T-cell (primary cell): ENCODE measurements at places on chromosomes 2 and 18. TPM values are rescaled to one million over a fixed set of nuclear protein-coding genes. Genes with fewer than 3 reads are reported as not detected.
A peak's percentile ranks its signal among the peaks of the same experiment; 100 is the strongest.

The ACADL gene
- not detected for total RNA-seq

The GALNT13 gene
- not detected for total RNA-seq

The L3MBTL4 gene
- 1.6 TPM for total RNA-seq

The AKAIN1 gene
- not detected for total RNA-seq

The PROKR1 gene
- not detected for total RNA-seq

The ZSWIM2 gene
- not detected for total RNA-seq

DNA sequence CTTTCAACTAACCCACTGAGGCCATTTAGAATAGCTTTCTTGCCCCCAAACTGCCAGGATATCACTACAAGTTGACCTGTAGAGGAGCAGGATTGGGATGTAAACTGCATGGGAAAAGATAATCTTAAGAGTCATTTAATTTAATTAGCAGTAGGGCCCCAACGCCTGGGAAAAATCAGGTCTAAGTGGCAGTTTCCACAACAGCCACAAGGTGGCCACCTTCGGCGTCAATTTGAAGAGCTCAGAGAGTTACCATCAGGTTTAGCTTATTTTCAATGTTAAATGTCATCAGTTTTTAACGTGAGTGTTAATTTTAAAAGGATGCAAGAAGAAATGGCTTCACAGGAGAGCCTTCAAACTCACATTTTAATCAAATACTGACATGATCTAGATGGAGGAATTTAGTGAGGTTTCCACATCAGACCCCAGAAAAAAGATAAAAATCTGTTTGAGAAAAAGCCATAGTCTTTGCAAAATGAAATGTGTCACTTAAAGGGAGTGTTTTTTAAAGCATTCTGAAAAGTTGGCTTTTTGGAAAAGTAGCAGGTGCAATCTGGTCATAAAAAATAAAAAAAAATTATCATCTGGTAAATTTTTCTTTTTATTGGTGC, 77.3 kb upstream of the UPP2 start:
- DNase-seq, result peak; percentile 41

GRCh38 chr2:26976237-26976636, 5.8 kb downstream of the MAPRE3 start:
- DNase-seq, result no peak

GRCh38 chr2:96957244-96957643, 29.1 kb downstream of the FAM178B start:
- DNase-seq, result no peak

DNA sequence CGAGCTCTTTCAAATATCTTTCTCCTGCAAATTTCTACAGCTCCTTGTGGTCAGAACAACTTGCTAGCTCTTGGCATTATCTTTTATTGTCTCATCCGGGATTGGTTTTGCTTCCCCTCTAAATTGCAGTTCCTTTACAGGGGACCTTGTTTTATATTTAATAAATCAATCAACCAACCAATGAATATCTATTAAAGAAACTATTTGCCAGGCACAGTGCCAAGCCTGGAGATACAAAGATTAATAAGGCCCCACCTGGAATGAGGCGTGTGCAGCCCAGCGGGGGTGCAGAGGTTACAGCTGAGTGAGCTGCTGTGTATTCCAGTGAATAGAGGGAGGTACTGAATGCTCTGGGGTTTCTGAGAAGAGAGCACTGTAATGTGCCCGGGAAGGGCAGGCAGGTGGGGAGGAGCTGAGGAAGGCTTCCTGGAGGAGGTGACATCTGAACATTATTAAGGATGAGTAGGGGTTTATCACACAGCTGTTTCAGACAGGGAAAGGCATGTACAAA, 51.8 kb downstream of the LIPG start:
- no peak for DNase-seq

- DNase-seq, result no peak
Measured at GRCh38 chr2:171419333-171419732, 14.5 kb downstream of the METTL8 start.

GRCh38 chr18:25639596-25639995, 287.6 kb upstream of the ZNF521 start:
- DNase-seq, result no peak

- DNase-seq, result no peak
Measured at GRCh38 chr2:191240871-191241270, 4.3 kb upstream of the MYO1B start.

DNA sequence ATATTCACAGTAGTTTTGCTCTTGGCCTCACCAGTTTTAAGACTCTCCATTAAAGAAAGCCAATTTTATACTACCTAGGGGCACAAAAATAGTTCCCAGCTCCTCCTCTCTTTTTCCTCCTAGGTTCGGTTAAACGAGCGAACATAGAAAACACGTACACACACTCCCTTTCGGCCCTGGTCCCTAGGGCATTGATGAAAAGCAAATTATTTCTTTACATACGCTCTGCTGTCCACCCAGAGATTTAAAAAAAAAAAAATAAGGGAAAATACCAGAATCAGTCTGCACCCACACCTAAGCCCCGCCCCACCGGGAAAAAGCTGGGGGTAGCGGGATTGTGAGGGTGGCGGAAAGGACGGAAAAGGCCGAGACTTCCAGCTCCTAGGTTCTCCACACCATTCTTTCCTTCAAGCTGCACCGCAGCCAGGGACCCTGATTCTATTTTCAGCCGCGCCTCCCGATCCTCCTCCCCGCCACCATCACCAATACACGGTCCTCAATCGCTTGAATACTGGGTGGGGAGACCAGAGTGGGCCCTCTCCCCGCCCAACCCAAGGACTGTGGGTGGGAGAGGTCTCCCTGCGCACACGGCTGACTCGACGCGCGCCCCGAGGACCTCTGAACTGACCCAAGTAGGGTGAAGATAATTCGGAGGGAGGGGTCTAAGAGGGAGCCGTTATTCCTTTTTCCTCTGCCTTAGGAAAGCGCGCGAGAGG, 769 bp downstream of the ATF2 start:
- DNase-seq, result peak; percentile 3

DNA sequence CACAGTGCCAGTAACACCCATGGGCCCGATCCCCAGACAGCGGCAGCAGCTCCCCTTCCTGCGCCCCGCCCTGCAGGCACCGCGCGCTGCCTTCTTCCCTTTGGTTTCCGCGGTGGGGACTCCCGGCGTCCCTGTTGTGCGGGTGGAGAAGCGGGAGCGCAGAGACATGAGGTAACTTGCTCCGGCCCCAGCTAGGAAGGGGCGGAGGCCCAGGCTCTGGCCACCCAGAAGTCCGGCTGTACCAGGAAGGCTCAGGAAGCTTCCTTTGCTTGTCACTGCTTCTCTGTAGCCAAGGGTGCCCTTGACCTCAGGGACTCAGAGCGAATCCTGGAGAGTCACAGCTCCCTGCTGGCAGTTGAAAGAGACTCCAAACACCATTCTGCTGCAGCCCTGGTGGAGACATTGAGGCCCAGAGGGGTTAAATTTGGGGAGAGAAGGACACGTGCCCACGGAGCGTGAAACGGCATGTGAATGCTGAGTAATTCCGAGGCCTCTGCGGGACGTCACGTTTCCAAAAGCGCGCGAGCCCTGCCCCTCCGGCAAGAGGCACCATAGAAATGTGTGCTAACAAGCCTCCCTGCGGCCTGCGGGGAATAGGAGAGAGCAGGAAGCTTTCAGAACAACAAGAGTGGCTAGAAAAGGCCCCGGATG, 6.7 kb upstream of the ADCY3 start:
- no peak for DNase-seq

DNA sequence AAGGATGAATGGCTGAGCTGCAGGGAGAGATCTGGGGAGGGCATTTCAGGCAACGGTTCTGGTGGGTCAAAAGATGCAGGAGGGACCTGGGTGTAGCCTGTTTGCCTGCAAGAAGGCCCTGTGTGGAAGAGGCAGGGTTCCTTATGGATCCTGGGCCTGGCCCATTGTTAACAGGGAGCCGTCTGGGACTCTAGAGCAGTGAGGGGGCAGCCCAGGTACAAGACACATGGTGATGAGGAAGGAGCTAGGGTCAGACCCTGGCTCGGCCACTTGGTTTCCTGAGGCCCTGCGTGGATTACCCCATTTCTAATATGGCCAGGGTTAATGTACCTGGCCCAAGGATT, 124.9 kb downstream of the GLI2 start:
- DNase-seq, result no peak

- no peak for DNase-seq
Measured at GRCh38 chr18:75472906-75473305, 45.4 kb upstream of the SMIM21 start.

DNA sequence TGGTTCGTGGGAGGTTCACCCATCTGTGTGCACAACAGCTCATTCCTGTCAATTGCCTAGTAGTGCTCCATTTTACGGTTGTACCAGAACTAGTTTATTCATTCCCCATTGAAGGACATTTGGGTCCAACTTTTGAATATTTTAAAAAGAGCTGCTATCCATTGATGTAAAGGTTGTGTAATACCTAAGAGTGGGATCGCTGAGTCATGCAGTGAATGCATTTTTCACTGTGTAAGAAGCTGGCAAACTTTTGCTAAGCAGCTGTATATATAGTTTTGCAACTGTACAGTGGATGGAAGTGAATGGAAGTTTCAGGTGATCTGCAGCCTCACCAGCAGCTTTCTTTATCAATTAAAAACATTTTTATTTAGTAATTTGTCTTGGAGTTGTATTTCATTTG, 104.5 kb downstream of the DCDC2C start:
- DNase-seq, result no peak
